H54 (cell line): ENCODE measurements at places on chromosomes 1 and 21.

GRCh38 chr1:18134324-18135046, 26.9 kb downstream of the IGSF21 start:
- DNase-seq: no peak

DNA sequence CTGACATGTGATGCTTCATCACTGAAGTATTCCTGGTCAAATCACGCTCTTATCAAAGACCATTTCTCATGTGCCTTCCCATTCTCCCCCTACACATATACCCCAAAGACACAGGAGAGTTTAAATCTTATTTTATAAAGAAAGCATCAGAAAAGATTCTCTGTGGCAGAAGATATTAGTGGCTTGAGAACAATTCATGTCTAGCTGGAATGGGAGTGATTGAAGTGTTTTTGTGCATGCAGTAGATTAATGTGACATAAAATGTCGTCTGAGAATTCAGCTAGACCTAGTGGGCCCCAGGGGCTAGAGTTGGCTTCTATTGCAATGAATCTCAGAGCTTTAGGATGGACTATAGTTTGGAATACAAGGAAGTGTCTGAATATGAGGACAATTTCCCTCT, 163.9 kb downstream of the HUNK start:
- no peak for DNase-seq

GRCh38 chr1:36007741-36008140, 76.2 kb upstream of the TEKT2 start:
- no peak for DNase-seq

DNA sequence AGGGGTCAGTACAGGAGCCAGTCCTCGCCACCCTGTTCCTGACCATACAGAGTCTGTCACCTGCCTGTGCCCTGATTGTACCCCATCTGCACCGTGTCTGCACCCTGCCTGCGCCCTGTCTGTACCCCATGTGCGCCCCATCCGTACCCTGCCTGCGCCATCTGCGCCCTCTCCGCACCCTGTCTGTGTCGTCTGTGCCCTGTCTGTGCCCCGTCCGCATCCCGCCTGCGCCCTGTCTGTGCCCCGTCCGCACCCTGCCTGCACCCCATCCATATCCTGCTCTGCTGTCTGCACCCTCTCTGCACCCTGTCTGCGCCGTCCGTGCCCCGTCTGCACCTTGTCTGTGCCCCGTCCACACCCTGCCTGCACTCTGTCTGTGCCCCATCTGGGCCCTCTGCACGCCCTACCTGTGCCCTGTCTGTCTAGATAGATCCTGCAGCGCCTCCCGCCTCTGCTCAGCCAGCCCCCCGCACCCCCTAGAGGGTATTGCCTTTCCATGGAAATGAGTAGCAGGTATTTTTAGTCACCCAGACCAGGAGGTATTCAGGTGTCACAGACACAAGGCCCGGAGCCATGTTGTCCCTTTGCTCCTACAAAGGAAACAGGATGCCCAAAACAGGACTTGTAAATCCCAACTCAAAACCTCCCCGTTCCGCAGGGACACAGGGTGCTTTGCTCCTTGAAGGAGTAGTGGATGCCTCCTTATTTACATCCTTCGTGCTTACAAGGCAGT, 7.7 kb upstream of the NPHP4 start:
- no peak for DNase-seq

DNA sequence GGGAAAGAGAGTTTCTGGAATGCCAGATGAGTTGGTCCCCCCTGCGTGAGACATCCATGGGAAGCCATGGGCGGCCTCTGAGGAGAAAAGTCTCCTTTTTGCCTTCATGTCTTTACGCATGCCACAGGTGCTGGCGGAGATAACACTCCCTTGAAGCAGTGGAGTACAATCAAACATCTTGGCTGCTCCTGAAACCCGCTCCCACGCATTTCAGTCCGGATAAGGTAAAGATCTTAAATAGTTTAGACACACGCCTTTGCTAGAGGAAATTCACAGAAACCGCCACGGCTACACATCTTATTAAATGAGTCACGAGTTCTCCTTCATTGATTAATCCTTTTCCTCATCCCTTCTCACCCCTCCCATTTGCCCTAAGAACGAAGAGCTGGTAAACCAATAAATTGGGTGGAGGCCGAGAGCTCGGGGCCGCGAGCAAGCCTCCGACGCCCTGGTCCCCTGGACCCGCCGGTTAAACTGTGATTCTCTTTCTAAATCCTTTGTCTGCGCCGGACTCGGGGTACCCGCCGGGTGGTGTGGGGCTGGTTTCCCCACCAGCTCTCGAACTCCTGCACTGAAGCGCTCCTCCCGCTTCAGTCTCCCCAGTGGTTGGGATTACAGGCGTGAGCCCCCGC, 6.6 kb upstream of the ZNF669 start:
- DNase-seq: no peak

DNA sequence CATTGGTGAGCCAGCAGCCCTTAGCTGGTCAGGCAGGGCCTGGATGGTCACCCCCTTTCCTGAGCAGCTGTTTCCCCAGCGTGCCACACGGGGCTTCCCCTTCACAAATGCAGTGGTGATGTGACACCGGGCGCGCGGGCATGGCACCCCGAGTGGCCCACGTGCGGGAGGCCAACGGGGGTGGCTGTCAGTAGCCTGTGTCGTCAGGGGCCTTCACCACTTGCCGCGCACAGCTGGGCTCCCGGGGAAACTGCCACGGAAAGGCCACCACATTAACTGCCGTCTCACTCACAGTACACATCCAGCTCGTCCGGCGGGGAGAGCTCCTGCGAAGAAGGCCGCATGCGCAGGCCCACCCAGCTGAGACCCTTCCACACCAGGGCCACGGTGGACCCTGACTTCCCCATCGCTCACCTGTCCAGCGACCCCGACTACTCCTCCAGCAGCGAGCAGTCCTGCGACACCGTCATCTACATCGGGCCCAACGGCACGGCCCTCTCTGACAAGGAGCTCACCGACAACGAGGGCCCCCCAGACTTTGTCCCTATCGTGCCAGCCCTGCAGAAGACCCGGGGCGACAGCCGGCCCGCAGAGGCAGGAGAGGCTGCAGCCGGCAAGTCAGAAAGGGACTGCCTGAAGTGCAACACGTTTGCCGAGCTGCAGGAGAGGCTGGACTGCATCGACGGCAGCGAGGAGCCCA, 530.5 kb downstream of the KIF26B start:
- no peak for DNase-seq

DNA sequence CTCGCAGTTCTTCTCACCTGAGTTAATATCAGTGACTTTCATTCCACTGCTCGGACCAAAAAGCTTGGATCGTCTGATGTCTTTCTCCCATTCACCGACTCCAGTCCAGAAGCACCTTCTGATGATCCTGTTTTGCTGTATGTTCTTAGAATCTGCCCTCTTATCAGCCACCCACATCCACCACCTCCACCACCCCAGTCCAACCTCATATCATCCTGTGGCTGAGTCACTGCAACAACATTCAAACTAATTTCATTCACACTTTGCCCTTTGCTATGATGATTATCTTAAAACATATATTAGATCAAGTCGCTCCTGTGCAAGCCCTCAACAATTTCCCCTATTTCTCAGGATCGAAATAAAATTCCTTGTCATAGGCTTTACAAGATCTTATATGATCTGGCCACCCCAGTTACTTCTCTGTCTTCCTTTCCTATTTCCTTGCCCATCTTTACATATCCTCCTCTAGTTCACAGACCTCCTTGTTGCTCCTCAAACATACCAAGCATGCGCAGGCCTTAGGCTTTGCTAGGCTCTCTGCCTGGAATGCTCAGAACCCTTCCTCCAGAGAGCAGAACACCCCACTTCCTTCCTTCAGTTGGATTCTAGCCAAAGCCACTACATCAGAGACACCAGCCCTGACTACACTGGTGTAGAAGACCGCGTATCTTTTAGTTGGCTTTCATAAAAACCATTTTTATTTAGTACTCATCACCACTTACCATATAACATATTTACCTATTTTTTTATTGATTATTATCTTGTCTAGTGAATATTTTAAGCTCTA, 335.7 kb upstream of the GREM2 start:
- no peak for DNase-seq

GRCh38 chr1:112905395-112906149, 50.4 kb downstream of the SLC16A1 start:
- no peak for DNase-seq

DNA sequence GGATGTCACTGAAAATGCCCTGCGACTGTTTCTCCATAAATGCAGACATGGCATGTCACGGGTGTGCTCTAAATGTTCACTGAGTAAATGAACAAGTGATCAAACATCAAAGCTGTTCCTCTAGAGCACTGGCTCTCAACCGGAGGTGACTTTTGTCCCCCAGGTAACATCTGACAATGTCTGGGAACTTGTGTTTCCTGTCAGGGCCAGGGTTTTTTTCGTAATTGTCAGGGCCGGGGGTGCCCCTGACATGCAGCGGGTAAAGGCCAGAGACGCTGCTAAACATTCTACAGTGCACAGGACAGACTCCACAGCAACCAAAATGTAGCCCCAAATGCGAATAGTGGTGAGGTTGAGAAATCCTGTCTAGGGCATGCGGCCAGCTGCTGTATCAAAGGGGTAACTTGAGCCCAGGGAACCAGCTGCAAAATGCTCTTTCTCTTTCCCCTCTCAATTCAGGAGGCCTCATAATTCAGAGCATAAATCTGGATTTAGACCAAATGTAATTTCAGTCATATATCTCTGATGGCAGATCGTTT, 2.0 kb downstream of the ALDH4A1 start:
- DNase-seq: no peak

DNA sequence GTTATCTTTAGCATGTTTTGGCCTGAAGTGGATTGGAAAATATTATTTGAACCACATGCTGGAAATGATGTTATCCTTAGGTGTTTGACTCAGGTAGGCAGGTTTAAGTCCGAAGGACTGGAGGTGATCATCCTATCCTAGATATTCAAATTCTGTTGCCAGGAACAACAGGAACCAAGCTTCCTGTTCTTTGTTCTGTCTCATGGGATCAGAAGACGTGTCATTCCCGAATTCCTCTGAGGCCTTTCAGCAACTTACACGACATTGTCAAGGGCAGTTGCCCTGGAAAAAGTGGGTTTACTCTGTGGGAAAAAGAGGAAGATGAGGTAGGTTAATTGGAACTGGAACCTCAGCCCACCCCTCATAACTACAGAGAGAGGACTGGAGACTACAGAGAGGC, 36.6 kb downstream of the SLAMF6 start:
- DNase-seq: no peak

DNA sequence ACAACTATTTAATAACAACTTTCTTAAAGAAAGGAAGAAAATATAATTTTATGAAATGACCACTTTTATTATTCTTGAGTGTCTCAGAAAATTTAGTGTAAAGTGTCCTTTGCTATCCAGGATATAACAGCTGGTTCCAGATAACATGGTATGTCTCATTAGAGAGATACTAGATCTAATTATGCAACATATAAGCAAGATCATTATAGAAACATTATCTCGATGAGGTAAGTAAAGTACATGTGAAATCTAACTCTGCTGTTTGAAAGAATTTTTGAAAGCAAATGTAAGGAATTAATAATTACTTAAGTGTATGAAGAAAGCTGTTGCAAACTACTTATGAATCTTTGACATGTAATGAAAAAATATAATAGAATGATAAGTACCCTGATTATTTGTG, 887.4 kb upstream of the CXADR start:
- DNase-seq: no peak

GRCh38 chr1:240980342-240980741, 368.4 kb upstream of the GREM2 start:
- no peak for DNase-seq

GRCh38 chr1:94962409-94963265, 35.7 kb upstream of the CNN3 start:
- no peak for DNase-seq

GRCh38 chr1:86765073-86765472, 60.7 kb downstream of the SH3GLB1 start:
- no peak for DNase-seq

- DNase-seq: no peak
Measured at GRCh38 chr1:150969626-150970025, 5.0 kb downstream of the CERS2 start.

- no peak for DNase-seq
Measured at GRCh38 chr1:234856845-234857245, 246.9 kb upstream of the IRF2BP2 start.

GRCh38 chr1:156284757-156285156, 632 bp downstream of the TMEM79 start:
- no peak for DNase-seq

- DNase-seq: peak; percentile 18
Measured at GRCh38 chr1:160830321-160831153, 32.1 kb downstream of the CD244 start.

- DNase-seq: no peak
Measured at GRCh38 chr1:26468911-26469310, 3.3 kb upstream of the HMGN2 start.

GRCh38 chr1:162070825-162071224, 1.3 kb downstream of the NOS1AP start:
- no peak for DNase-seq

GRCh38 chr1:228818296-228818695, 83.0 kb downstream of the RHOU start:
- no peak for DNase-seq

- DNase-seq: no peak
Measured at GRCh38 chr1:223067914-223068313, 75.1 kb downstream of the TLR5 start.

DNA sequence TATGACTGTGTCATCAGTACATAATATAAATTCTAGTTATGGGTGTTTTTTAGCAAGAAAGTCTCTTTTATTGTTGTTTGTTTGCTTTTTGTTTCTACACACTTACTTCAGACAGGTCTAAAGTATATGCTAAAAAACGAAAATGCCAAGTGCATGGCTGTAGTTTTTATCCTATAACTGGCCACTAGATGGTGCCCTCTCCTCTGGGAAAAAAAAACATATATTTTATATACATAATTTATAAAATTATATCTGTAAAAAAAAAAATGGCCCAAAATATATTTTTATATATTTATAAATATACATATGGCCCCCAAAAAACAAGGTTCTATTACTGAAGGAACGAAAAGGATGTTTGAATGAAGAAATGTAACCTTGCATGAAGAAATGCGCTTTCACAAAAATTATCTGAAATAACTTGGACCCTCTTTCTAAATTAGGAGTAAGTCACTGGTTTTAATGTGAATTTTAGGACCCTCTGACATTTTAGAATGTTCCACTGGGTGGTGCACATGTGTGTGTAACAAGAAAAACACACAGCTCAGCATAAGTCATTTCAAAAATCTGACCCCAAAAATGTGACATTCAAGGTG, 93.5 kb downstream of the TTLL7 start:
- DNase-seq: no peak

GRCh38 chr1:226700861-226701260, 38.2 kb downstream of the ITPKB start:
- DNase-seq: no peak

DNA sequence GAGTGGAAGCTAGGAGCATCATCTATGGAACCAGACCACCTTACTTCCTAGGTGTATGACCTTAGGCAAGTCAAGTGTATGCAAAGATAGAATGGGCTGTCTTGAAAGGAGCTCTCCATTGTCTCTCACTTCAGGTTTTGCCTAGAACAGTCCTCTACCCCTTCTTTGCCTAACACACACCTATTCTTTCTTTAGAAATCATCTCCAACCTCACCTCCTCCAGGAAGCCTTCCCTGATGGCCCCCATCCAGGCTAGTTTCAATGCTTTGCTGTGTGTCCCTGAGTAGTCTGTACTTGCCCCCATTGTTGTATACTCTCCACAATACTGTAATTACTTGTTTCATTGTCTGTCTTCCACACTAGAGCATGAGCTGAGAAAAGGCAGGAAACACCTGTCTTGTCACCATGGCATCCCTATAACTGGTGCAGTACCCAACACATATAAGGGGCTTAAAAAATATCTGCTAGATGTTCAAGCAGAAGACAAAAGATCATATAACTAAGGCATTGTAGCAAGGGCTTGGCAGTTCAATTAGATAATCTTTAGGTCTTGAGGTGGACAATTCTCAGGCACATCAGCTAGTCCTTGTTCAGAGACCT, 83.0 kb downstream of the RRAGC start:
- no peak for DNase-seq
